NCI-H1092 treated with DMSO at 0.1 percent for 48 hours (cell line): ENCODE measurements at places on chromosomes 16 and 17.

GRCh38 chr16:70576431-70577255 lies 53.0 kb downstream of the SF3B3 start:
- DNase-seq = peak; percentile 5

GRCh38 chr17:49585422-49586027 lies 9.9 kb downstream of the NXPH3 start:
- DNase-seq = no peak

- no peak for DNase-seq
Observed at GRCh38 chr16:15672514-15673167, 22.6 kb downstream of the NDE1 start.

GRCh38 chr16:27233731-27234130 lies 30.4 kb downstream of the KDM8 start:
- no peak for DNase-seq

GRCh38 chr17:35641032-35641431 lies 53.9 kb downstream of the AP2B1 start:
- DNase-seq = no peak
